ENCODE measurements at places on chromosomes 16 and 17.

DNA sequence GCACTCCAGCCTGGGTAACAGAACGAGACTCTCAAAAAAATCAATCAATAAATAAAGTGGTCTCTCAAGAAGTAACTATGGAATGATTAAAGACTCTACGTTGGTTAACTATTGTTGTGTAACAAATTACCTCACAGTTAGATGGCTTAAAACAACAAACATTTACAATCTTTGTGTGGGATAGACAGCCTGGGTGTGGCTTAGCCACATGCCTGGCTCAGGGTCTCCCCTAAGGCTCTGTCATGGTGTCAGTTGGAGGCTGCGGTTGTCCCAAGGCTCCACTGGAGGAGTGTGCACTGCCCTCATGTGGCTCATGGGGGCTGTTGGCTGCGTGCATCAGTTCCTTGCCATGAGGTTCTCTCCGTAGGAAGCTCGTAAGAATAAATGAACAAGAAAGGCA lies 294.5 kb downstream of the SNX29 start:
- no peak for DNase-seq

- no peak for DNase-seq
Observed at GRCh38 chr17:2595716-2596115, 2.3 kb downstream of the PAFAH1B1 start.

DNA sequence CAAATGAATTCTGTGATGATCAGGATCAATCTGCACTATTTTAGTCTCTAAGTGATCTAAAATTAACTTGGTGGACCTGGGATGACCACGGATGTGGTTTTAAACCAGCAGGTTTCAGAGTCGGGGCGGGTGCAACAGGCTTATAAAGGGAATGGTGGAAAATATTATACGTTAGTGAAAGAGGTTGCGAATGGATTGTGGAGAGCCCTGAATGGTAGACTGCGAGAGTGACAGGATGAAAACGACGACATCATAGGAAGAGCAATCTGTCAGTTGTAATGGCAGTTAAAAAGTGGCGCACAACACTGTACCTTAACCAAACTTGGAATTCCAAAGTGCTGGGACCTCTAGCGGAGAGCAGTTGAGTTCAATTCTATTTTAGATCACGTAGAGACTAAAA lies 1.2 kb upstream of the CYB5B start:
- DNase-seq: no peak

DNA sequence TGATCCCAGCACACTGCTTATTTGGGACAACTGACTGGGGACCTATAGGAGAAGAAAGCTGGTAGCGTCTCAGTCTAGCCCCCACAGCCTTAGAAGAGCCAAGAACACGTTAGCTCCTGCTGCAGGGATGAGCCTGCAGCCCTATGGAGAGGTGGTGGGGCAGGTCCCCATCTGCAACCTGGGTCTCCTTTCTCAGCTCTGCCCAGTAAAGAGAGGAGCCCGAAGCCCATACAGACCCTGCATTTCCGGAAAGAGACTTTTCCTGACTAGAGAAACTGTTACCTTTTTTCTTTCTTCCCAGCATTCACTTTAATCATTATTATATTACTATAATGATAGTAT lies 788 bp downstream of the METTL22 start:
- DNase-seq: no peak

GRCh38 chr17:4329838-4330237 lies 36.6 kb downstream of the UBE2G1 start:
- no peak for DNase-seq

- DNase-seq: no peak
Observed at GRCh38 chr16:23700509-23700908, 12.5 kb downstream of the ERN2 start.

DNA sequence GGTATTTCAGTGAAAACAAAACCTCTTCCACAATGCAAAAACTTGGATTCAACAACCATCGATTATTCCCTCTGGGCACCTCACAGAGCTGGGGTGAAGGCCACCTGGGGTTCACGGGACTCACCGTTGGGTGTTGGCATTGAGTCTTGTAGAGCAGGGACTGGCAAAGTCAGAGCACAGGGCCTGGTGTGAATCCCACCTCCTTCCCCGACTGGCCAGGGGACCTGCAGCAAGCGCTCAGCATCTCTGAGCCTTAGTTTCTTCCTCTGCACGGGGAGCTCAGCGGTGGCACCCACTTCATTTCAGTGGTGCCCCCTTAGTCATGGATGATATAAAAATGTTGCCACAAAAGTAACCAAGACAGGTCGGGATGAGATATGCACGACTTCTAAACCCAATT lies 100.4 kb downstream of the METRNL start:
- no peak for DNase-seq

GRCh38 chr17:20089756-20090547 lies 80.8 kb downstream of the SPECC1 start:
- no peak for DNase-seq

DNA sequence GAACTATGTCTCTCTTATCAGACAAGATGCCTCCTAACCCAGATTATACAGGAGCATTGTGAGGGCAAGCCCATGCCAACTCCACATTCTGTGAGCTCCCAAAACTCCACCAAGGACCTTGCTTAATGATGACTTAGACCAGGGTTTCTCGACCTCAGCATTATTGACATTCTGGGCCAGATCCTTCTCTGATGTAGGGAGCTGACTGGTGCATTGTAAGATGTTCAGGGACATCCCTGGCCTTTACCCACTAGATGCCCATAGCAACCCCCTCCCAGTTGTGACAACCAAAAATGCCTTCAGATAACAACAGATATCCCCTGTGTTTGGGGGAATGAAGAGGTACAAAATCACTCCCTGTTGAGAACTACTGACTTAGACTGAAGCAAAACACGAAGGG lies 43.6 kb downstream of the HOXB1 start:
- DNase-seq: no peak

DNA sequence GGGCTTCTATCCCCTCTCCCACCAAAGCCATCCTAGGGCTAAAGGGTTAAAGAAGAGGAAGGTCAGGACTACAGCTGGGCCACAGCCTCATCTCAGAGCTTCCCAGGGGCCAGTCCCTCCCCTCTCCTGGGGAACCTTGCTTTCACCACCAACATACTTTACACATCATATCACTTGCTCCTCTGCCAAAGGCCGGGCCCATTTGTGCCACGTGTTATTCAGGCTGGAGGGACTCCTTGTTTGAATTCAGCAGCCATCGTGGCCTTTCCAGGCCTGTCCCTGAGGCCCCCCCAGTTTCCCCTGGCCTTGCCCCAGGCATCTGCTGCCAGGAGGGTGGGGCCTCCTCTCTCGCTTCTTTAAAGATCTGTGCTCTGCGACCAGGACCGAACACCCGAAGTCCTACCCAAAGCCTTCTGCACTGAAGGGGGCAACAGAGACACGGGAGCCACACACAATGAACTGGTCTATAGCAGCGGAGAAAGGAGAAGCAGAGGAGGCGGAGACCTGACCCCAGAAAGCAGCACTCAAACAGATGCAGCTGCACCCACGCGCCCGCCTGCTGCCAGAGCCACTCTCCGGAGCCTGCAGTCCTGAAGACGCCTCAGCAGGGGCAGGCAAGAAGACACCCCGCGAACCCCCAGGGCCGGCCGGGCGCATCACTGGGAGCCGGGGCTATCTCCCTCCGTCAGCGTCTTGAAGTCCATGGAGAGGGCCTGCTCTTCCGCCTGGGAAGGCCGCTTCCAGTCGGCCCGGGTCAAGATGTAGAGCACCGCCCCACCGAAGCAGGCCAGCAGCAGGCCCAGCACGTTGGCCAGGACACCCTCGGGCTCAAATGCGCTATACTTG lies 12.1 kb downstream of the CYB561 start:
- no peak for DNase-seq

- no peak for DNase-seq
Observed at GRCh38 chr16:74463888-74464287, 42.6 kb upstream of the CLEC18B start.

GRCh38 chr17:28584434-28584833 lies 7.7 kb upstream of the ALDOC start:
- no peak for DNase-seq

- DNase-seq: no peak
Observed at GRCh38 chr17:80852476-80853015, 139.1 kb upstream of the CHMP6 start.

DNA sequence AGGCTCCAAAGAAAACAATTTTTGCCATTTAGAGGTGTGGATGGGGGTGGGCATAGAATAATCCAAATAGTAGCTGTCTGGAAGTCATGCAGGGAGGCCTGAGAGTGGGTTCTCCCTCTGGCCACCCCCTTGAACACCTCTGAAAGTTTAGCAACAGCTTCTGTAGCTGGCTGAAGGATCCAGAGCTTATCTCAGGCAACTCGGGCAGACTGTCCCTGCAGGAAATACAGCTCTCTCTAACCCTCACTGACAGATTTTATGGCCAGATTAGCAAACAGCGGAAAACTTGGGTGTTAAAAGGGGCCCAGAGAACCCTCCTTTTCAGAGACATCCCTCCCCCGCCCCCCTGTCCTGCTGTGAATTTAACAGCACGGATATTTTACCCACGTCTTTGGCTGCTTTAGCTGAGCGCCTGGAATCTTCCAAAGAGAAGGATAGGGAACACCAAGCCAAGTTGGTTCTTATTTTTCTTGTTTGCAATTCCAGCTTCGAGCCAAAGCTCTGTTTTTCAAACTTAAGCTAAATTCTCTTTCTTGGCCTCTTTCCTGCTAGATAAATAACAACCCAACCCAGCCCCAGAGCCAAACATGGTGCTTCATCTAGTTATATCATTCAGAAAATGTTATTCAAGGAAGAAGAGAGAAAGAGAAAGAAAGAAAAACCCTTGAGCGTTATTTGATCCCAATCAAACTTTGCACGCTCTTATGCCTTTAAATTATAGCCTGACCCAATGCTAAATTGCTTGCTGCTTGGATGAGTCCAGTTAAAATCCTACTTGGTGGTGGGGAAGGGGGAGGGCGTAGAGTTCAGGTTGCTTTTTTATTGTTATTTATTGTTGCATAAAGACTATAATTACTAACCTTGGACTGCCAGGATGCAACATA lies 2.3 kb upstream of the HOXB2 start:
- peak; percentile 45 for DNase-seq

DNA sequence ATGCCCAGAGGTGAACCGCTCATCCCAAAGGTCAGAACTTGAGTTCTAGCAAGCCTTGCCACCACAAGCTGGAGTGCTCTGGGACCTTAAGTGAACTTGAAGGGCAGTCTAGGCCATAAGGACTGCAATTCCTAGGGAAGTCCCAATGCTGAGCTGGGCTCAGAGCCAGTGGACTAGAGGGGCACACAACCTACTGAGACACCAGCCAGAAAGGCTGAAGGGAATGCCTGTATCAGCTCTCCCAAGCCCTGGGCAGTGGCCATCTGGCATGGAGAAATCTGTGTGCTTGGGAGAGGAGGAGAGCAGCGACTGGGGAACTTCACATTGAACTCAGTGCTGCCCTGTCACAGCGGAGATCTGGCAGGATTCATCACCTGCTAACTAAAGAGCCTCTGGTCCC lies 201.3 kb downstream of the CEP112 start:
- DNase-seq: no peak

- DNase-seq: no peak
Observed at GRCh38 chr17:37197336-37197735, 178.4 kb upstream of the C17orf78 start.

DNA sequence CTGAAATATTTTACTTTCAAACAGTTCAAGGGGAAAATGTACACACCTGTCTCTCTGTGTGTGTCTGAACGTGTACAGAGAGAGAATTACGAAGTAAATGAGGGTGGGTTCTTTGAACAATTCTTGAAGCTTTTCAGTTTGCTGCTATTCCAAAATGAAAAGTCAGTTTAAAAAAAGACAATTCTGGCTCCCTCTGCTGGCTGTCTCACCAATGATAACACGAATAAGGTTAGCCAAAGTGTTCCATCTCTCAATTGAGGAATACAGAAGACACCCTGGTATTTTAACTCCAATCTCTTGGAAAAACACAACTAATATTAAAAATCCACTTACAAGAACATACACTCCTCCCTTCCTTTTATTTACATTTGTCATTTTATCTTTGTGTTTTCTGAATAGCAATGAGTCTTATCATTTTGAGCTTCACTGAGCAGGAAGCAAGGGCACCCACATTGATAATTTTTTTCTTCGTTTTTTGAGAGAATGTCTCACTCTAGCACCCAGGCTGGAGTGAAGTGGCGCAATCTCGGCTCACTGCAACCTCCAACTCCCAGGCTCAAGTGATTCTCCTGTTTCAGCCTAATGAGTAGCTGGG lies 20.5 kb downstream of the EFTUD2 start:
- peak; percentile 35 for DNase-seq

DNA sequence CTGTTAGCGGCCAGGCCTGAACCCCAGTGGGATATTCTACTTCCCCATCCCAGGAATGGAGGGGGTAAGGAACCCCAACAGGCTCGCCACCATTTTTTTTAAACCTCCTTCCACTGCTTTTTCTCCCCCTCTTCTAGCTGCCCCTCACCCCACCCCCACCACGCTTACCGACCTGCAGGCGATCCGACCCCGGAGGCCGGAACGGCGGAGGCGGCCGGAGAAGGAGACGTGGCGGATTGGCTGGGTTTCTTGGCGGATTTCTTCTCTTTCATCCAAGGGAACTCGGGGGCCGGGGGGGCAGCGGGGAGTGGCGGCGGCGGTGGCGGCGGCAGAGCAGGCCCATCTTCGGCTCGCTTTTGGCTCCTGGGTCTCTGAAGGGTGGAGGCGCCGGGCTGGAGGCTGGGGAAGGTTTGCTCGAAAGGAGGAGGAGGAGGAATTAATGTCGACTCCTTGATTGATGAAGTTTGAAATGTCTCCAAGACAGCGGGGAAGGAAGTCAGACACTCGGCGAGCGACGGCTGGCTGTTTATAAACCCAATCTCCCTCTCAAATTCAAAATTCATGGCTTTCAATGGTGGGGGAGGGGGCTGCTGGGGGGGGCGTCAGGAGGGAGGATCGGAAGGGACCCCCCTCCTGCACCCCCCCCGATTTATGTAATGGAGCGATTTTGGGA lies 424 bp downstream of the HOXB2 start:
- peak; percentile 66 for DNase-seq

GRCh38 chr16:10321407-10322387 lies 64.2 kb upstream of the ATF7IP2 start:
- no peak for DNase-seq

GRCh38 chr17:45171338-45172231 lies 9.9 kb downstream of the HEXIM2 start:
- DNase-seq: peak; percentile 8

- DNase-seq: no peak
Observed at GRCh38 chr16:19678804-19679203, 39.2 kb downstream of the KNOP1 start.

DNA sequence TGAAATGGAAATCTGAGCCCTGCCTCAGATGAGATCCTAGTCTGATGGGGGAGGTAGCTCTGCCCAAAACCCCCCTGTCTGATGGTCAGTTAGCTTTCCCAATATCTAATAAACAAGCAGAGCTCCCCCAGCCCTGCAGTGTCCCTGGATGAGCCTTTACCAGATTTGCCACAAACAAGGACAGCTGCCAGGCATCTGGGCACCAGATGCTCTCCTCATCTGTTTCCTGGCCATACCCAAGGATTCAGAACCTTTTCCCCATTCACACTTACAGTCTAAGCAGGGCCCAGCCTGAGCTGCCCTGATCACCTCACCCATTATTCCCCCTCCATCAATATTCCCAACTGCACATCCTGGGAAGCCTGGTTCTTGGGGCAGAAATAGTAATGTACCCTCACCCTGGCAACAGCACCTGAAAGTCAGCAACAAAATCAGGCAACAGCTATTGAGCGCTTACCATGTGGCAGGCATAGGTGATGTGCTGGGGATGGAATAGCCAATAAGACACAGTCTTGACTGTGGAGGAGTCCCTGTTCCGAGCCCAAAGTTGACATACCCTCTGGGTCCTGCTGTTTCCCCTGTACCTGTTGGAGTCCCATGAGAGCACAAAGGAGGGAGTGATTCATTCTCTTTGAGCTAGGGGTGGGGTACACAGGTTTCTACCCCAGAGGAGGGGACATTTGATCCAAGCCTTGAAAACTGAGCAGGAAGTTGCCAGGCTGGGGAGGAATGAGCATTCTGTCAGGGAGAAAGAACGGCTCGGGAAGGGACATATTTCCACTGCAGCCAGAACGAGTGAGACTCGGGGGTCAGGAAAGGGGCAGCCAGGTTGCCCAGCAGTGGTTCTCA lies 147.4 kb downstream of the TMEM132E start:
- DNase-seq: no peak
